ENCODE measurements at places on chromosomes 12 and 14.

DNA sequence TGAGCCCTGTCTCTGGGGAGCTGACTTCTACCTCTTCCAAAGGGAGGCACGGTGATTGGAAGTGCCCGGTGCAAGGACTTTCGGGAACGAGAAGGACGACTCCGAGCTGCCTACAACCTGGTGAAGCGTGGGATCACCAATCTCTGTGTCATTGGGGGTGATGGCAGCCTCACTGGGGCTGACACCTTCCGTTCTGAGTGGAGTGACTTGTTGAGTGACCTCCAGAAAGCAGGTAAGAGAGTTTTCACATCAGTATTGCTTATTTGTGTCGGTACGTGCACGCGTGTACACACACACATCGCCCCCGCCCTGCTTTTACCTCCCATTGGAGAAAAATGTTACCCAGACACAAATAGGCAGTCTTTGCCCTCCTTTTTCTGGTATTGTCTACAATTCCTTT, 13.7 kb downstream of the PFKM start:
- no peak for DNase-seq

GRCh38 chr14:104596927-104597351, 7.6 kb downstream of the TMEM179 start:
- DNase-seq: peak; percentile 8

- DNase-seq: no peak
These were observed 112.5 kb upstream of the HIF1A start for GRCh38 chr14:61582815-61583214.

- DNase-seq: no peak
These were observed 1.1 kb downstream of the SDR39U1 start for GRCh38 chr14:24441485-24441884.

DNA sequence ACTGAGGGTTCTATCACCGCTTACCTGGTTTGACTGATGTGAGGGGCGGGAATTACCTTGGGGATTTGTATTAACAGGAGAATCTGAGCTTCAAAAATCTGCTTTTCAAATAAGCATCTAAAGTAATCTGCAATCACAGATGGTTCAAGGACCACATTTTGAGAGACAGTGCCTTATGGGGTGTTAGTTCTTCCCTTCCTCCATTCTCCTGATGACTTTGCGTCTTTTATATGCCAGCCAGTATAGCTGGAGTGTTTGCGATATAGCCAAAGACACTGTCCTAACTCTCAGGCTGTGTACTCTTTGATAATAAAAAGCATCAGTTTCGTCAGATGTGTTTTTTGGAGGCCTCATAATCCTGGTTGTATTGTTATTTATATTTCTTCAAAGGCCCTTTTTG, 39.5 kb downstream of the PPHLN1 start:
- no peak for DNase-seq

- DNase-seq: no peak
These were observed 25.0 kb downstream of the RERG start for GRCh38 chr12:15196221-15196620.

DNA sequence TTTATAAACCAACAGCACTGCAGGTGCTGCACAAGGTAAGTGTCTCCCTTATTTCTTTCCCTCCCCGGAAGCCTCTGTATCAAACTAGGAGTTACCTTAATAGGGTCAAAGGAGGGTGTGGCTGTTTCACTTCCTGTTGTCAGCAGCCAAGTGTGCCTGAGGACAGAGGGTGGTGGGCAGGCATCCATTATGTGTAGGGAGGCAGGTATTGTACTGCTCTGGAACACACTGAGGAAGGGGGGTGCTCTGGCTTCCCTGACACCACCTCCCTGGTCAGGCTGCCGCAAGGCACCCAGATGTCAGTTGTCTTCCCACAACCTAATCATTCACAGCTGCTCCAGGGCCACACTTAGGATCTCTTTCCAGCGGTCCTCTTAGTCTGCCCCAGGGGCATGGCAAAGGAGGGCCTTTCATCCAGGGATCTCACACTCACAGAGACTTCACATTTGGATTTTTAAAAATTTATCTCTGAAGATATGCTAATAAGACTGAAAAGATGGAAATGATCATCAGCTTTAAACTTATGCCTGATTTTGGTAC, 132.0 kb upstream of the ARHGAP5 start:
- DNase-seq: no peak

- peak; percentile 70 for DNase-seq
These were observed 558 bp downstream of the KLHDC2 start for GRCh38 chr14:49768301-49769121.

GRCh38 chr12:71786829-71787228, 32.2 kb downstream of the RAB21 start:
- no peak for DNase-seq

GRCh38 chr12:91889910-91890309, 255.7 kb downstream of the BTG1 start:
- DNase-seq: no peak

GRCh38 chr12:112386726-112387125, 4.5 kb upstream of the HECTD4 start:
- DNase-seq: peak; percentile 65

DNA sequence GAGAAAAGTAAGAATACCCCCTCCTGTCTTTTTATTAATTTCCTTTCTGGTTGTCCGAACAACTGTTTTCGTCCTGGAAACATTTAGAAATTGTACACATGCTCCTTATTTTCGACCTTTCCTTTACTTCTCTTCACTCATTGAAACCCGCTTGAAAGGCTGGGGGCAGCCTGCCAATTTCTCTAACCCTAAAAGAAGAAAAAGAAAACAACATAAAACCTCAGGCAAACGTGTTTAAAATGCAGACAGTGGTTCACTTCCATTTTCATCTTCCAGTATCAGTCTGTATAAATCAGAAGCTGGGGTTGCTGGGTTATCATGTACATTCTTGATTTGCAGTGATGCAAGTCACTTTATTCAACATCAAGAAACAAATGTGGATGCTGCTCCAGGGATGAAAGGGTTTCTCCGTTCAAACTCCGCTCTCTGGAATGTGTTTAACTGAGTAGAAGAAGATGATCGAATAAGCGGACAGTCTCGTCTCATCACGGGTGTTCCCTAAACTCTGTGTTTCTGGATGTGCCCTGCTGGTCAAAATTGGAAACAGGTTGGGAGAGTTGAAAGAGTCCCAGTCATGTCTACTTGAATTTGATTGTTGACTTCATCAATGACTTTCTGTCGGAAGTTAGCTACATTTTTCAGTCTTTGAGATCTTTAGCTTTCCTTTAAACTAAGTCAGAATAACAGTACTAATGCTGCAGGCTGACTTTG, 1042.2 kb downstream of the BCL11B start:
- no peak for DNase-seq

GRCh38 chr14:37144729-37145363, 27.6 kb downstream of the SLC25A21 start:
- DNase-seq: no peak

- DNase-seq: no peak
These were observed 31.1 kb downstream of the CCDC198 start for GRCh38 chr14:57462551-57462950.

- DNase-seq: no peak
These were observed 25.3 kb downstream of the FOXA1 start for GRCh38 chr14:37569729-37570128.

GRCh38 chr12:66066137-66066928, 64.2 kb downstream of the LLPH start:
- DNase-seq: no peak

- no peak for DNase-seq
These were observed 44.5 kb downstream of the LRRC9 start for GRCh38 chr14:59964251-59965007.

- no peak for DNase-seq
These were observed 85.4 kb downstream of the KCNMB4 start for GRCh38 chr12:70451528-70451927.

GRCh38 chr12:26512213-26512612, 316.8 kb downstream of the SSPN start:
- no peak for DNase-seq

DNA sequence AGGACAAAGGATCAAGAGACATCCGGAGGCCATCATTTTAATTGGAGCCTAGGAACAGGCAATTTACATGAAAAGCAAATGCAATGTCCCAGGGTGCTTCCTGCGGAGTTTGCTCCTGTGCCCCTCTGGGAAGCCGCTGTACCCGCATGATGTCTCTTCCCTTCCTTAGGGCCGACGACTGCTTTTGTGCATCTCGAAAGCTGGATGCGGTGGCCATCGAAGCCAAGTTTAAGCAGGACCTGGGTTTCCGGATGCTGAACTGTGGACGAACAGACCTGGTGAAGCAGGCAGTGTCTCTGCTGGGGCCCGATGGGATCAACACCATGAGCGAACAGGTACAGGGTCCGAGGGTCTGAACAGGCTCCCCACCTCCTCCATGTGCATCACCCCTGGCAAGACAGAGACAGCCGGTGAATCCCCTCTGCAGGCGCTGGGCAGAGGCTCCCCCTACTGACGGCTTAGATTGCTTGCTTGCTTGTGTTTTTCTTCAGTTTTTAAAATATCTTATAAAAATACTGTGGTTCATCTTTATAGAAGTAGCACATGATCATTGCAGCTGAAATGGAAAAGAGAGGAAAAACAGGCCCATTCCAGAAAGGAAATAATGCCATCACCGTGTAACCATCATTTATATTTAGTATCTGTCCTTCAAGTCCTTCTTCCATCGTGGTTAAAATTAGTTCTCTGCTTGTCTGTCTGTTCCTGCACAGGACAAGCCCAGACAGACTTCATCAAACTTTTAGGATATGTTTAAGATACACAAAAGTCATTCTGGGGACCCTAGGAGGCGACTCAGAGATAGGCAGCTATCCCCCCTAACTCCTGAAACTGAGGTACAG, 75.4 kb upstream of the PWP1 start:
- DNase-seq: peak; percentile 74

- DNase-seq: no peak
These were observed 58.2 kb downstream of the MVK start for GRCh38 chr12:109631751-109632150.

DNA sequence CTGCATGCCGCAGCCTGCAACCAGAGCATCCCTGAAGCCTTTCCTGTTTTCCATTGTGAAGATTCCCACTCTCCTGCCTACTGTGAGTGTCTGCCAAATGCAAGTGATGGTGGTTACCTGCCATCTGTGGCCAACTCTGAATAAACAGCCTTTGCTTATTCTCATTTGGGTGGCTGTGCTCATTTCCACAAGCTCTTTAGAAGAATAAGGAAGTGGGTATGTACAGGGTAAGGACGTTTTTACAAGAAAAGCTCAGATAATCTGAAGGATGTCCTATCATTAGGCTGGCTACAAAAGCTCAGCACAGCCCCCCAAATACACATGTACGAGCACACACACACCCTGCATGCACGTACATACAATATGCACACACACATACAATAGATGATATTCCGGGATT, 7.3 kb upstream of the RNASE1 start:
- no peak for DNase-seq

- DNase-seq: no peak
These were observed 55.6 kb downstream of the NT5DC3 start for GRCh38 chr12:103785243-103786031.

DNA sequence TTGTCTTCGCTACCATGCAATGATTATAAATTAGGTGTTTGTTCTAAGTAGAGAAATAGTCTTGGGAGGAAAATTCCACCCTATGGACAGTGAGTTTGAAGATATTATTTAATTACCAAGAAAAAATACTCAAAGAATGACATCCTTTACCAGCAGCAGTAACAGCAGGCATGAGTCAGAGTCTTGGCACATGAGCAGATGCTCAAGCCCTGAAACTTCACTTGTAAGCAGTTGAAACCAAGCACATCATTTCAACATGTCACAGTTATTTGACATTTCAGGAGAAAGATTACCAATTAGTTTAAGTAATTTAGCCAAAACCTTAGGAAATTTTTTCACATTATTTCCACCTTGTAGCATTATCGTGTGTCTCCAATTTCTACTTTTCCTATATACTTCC, 99.2 kb downstream of the C12orf50 start:
- DNase-seq: no peak

DNA sequence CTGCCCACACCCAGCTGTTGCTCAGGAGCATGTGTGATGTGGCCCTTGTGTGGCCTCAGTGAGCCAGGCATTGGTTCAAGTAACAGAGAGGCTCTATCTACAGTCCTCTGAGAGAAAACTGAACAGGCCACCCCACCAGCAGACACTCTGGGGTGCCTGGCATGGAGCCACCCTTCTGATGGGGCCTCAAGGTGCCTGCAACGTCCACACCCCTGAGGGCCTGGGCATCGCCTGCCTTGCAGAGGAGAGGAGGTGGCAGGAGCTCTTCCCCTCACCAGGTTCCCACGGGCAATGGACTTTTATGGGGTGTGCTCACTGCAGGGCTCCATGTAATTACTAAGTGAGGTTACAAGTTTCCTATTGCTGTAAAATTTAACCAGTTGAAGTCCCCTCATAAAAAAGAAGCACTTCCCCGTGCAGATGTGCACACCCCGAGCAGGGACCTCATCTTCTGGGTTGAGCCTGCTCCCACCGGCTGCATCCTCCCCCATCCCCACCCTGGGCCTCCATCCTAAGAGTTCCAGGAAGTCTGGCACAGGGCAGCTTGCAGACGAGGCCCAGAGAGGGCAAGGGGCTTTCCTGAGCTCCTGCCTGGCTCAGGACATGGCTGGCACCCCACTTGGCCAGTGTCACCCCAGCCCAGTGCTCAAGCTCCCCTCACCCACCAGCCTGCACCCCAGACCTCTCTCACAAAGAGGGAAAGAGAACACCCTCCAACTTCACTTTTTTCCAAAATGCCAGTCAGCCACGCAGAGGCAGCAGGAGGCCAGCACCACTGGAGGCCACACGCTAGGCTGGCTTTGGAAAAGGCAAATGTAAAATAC, 270.4 kb upstream of the RTL1 start:
- DNase-seq: no peak

- no peak for DNase-seq
These were observed 167.0 kb downstream of the PPM1H start for GRCh38 chr12:62767946-62768345.

DNA sequence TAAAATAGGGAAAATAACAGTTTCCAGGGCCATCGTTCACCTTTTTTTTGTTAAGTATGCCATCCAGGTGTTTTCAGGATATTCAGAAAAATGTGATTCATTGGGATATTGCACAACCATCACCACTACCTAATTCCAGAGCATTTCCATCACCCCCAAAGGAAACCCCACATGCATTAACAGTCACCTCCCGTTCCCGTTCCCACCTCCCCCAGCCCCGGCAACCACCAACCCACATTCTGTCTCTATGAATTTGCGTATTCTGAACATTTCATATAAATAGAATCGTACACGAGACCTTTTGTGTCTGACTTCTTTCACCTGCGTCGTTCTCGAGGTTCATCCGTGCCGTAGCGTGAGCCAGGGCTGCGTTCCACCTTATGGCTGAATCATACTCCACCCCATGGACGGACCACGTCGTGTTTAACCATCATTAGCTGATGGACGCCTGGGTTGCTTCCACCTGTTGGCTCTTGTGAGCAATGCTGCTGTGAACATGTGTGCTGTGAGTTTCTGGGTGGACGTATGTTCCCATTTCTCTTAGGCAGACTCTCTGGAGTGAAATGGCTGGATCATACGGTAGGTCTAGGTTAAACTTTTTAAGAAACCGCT, 51.0 kb upstream of the NCOR2 start:
- no peak for DNase-seq

GRCh38 chr14:81170104-81170828, 50.5 kb downstream of the GTF2A1 start:
- DNase-seq: peak; percentile 89

GRCh38 chr12:131087302-131087818, 133.7 kb downstream of the ADGRD1 start:
- peak; percentile 11 for DNase-seq

All from glutamatergic neuron (in vitro differentiated cells).